ENCODE measurements at places on chromosomes 5 and 9.

DNA sequence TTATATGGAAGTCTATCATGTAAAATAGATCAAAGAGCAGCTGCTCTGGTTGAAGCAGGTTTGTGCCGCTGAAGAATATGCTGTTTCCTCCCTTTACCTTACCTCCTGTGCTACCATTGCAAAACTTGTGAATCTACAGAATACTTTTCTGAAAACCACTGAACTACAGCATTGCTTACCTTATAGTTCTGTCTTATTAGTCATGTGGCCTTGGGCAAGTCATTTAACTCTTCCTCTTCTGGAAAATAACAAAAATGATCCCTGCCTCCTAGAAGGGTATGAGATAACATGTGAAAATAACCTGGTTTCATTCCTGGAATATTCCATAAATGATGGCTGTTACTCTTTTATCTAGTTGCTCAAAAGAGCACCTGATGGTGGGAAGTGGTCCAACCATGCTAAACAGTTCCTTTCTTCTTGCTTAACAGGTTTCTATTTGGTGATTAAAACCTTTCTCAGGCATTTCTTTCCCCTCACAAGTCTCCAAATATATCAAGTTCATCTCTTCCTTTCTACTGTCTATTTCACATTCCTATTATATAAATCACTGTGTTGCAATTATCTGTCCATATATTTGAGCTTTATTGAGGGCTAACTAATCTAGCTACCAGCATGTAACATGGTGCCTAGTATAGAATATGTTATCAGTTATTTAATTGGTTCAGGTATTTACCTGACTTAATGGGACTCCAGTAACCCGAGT is 15.0 kb downstream of the TRIM32 start:
- no peak for DNase-seq

GRCh38 chr9:2967766-2968165 is 123.9 kb upstream of the PUM3 start:
- DNase-seq, result no peak

- no peak for DNase-seq
Measured at GRCh38 chr9:34179213-34180136, 632 bp downstream of the UBAP1 start.

DNA sequence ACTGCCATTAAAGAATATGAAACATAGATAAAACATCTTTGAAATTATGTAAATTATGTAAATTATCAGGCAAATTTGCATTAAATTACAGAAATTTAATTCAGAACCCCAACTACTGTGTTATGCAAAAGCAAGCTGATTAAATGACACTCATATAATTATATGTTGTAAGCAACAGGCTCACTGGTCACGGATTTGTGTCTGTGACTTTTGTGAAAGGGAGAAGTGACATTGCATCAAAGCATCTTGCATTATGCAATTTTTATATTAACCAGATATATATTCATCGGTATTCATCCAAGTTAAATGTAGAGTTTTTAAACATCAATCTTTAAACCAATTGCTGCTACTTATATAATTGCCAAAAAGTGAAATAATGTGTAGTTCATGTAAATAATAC is 13.0 kb upstream of the GLIPR2 start:
- DNase-seq, result no peak

DNA sequence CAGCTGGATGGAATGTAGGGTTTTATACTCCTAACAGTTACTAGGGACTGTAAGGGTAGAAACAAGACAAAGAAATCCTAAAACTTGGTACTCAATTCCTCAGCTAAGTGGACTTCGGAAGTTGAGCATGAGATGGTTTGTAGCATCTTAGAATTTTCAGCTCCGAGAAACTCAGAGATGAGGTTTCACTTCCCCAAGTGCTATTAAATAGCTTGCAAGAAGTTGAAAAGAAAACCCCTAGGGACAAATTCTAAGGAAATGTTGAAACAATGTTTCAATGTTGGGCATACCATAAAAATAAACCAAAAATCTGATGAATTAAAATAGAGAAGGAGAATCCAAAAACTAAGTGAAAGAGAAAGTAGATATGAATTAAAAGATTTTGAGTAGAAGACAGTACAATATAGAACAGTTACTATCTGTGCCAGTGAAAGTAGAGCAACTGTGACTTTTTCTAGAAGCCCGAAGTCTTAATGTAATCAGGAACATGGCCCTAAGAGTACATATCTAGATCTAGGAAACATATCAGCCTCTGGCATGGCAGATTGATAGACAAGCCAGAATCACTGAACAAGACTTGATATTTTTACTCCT is 308.6 kb upstream of the RGMB start:
- no peak for DNase-seq

Data from naive thymus-derived CD8-positive, alpha-beta T cell (primary cell).